Upper lobe of right lung (tissue), 1 donor: ENCODE measurements at places on chromosomes 3 and 15. TPM values are rescaled to one million over a fixed set of nuclear protein-coding genes. Genes with fewer than 3 reads are reported as not detected.

Gene B3GALNT1
- 17.6 TPM for total RNA-seq

Gene EPHB3
- 7.8 TPM for total RNA-seq

Gene NEDD4
- 18.4 TPM for total RNA-seq

Gene ZPLD1
- total RNA-seq, result not detected

Gene C15orf61
- total RNA-seq, result 7.4 TPM

DNA sequence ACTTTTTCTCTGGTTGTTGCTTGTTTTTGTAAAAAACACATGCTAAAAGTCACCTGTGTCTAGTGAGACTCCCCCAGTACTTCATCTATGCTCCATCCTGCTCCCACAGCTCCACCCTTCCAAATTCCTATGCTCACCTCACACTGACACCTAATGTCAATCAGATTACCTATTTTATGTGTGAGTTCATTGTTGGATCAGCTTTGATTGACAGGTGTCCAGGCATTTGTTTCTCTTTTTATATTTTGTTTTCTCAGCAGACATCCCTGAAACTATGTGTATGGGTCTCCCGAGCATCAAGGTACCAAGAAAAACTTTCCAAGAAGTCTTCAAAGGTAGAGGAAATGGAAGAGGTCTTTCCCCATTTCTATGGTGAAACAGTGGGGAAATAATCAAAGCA lies 13.4 kb downstream of the RFTN1 start:
- no peak for DNase-seq
- no peaks in the 10 kb centered on the region for H3K27me3 ChIP-seq
- H3K27ac ChIP-seq, result no peak overlapping the region
- peaks cover 6% of the 10 kb centered on the region for H3K36me3 ChIP-seq
- peaks cover 20% of the 10 kb centered on the region for H3K4me1 ChIP-seq

DNA sequence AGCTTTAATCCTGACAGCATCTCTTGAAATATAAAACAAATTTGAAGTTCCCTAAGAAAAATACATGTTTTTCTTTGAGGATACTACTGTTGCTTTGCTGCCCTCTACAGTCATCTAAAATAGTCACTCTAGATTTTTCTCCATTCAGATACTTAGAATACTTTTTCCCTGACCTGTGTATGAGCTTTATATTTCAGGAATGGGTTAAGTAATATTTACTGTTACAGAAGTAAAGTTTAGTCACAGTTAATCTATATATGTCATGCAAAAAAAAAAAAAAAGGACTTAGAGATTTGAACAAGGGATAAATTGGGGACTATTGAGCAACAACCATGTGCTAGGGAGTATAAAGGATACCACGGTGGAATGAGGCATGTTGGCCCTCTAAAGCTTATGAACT lies 8.8 kb downstream of the NECTIN3 start:
- no peak overlapping the region for H3K4me3 ChIP-seq
- H3K4me1 ChIP-seq, result peaks cover 8% of the 10 kb centered on the region
- DNase-seq, result no peak
- H3K27me3 ChIP-seq, result no peaks in the 10 kb centered on the region

GRCh38 chr15:60701261-60702019 lies 222.5 kb upstream of the ICE2 start:
- H3K4me3 ChIP-seq, result no peak overlapping the region
- DNase-seq, result no peak
- no peak overlapping the region for H3K27ac ChIP-seq
- no peaks in the 10 kb centered on the region for H3K36me3 ChIP-seq
- H3K27me3 ChIP-seq, result no peaks in the 10 kb centered on the region

- H3K27ac ChIP-seq, result no peak overlapping the region
- H3K4me1 ChIP-seq, result no peaks in the 10 kb centered on the region
- H3K27me3 ChIP-seq, result no peaks in the 10 kb centered on the region
- H3K4me3 ChIP-seq, result no peak overlapping the region
- no peaks in the 10 kb centered on the region for H3K36me3 ChIP-seq
These were observed 971 bp downstream of the C3orf22 start for GRCh38 chr3:126557761-126558160.

GRCh38 chr15:25846377-25846776 lies 16.8 kb downstream of the ATP10A start:
- H3K4me1 ChIP-seq, result peaks cover 33% of the 10 kb centered on the region
- H3K27me3 ChIP-seq, result no peaks in the 10 kb centered on the region
- H3K4me3 ChIP-seq, result no peak overlapping the region
- no peak for DNase-seq

GRCh38 chr3:117873249-117873600 lies 1161.4 kb downstream of the IGSF11 start:
- no peak overlapping the region for H3K27ac ChIP-seq
- no peaks in the 10 kb centered on the region for H3K27me3 ChIP-seq
- H3K4me1 ChIP-seq, result no peaks in the 10 kb centered on the region
- DNase-seq, result no peak
- no peak overlapping the region for H3K4me3 ChIP-seq
- H3K36me3 ChIP-seq, result no peaks in the 10 kb centered on the region

DNA sequence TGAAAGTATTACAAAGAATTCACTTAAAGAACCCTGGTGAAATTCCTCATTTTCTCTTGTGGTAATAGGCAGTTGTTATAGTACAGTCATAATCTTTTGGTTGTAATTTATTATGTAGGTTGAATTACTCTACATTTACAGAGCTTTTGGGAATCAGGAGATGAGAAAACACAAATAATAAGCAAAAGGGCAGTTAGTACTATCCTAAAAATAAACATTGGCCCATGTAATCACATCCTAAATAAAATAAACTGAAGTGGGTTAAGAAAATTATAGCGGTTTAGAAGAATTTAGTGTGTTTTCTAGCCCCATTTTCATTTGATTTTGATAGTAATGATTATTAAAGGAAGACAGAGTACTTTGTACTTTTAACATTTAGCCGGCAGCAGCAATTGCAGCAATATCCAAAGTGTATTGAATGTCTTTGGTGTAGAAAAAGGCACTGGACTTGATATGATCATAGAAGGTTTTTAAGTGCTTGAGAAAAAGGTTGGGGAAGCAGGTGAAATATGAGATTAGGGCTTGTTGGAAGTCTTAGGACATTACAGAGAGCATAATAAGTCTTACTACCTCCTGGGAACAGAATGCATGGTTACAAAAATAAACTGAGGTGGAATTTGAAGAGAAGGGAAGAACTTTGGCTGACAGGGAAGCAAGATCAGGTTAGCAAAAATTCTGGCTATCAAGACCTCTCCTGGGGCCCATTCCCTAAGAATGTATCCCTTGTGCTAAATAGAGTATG lies 79.9 kb downstream of the MBNL1 start:
- H3K27ac ChIP-seq, result no peak overlapping the region
- peaks cover 11% of the 10 kb centered on the region for H3K36me3 ChIP-seq
- no peaks in the 10 kb centered on the region for H3K27me3 ChIP-seq
- no peak for DNase-seq
- no peak overlapping the region for H3K4me3 ChIP-seq
- peaks cover 33% of the 10 kb centered on the region for H3K4me1 ChIP-seq

DNA sequence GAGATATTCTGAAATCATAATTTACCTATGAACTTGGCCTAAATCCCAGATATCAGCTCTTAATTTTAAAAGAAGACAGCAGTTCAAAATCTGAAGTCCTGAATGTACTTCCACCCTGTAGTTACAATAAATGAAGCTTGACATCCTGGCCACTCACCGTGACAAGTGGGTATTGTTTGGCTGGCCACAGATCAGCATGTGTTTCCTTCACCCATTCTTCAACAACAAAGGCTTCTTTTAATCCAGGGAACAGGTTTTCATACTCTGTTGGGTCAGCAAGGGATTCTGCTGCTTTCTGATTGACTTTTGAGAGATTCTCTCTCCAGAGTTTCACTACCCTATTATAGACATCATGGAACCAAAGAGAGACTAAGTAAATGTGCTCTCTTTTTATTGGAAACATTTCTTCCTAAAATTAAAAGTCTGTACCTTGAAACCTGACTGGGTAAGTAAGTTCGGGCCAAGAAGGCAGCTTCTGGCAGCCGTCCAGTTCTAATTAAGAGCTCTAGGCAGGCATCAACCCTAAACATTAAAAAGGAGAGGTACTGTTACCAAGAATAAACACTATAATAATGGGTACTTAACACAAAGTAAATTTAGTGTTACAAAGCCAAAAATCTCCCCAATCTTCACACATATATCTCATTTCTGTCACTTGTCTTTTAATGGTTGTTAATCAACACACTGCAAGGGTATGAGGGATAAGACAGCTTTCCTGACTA lies 15.2 kb downstream of the MRPS22 start:
- no peak for DNase-seq
- no peak overlapping the region for H3K27ac ChIP-seq
- H3K36me3 ChIP-seq, result peaks cover 100% of the 10 kb centered on the region
- H3K4me1 ChIP-seq, result no peaks in the 10 kb centered on the region
- no peaks in the 10 kb centered on the region for H3K27me3 ChIP-seq
- H3K4me3 ChIP-seq, result no peak overlapping the region

DNA sequence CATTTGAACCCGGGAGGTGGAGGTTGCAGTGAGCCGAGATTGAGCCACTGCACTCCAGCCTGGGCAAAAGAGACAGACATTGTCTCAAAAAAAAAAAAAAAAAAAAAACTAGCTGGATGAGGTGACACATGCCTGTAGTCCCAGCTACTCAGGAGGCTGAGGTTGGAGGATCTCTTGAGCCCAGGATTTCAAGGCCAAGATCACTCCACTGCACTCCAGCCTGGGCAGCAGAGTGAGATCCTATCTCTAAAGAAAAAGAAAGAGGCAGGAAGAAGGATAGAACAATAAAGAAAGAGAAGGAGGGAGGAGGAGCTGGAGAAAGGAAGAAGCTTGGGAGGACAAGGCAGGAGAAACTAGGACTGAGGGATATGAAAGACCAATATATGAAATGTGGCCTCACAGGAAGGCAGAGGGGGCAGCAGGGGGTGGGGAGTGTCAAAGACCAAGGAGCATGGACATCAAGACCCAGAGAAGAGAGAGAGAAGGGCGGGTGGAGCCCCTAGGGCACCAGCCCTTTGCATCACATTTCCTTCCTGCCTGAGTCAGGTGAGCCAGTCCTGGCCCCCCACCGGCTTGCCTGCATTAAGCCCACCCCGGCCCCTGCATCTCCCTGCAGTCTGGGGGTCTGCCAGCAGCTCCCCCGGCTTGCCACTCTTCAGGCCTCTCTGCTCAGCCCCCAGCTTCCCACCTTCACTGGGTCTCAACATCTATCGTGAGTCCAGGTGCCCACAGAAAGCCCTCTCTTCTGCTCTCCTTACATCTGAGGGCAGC lies 11.5 kb downstream of the IGDCC3 start:
- H3K4me3 ChIP-seq, result no peak overlapping the region
- DNase-seq, result peak; percentile 30
- no peaks in the 10 kb centered on the region for H3K4me1 ChIP-seq
- H3K36me3 ChIP-seq, result no peaks in the 10 kb centered on the region
- peaks cover 4% of the 10 kb centered on the region for H3K27me3 ChIP-seq

DNA sequence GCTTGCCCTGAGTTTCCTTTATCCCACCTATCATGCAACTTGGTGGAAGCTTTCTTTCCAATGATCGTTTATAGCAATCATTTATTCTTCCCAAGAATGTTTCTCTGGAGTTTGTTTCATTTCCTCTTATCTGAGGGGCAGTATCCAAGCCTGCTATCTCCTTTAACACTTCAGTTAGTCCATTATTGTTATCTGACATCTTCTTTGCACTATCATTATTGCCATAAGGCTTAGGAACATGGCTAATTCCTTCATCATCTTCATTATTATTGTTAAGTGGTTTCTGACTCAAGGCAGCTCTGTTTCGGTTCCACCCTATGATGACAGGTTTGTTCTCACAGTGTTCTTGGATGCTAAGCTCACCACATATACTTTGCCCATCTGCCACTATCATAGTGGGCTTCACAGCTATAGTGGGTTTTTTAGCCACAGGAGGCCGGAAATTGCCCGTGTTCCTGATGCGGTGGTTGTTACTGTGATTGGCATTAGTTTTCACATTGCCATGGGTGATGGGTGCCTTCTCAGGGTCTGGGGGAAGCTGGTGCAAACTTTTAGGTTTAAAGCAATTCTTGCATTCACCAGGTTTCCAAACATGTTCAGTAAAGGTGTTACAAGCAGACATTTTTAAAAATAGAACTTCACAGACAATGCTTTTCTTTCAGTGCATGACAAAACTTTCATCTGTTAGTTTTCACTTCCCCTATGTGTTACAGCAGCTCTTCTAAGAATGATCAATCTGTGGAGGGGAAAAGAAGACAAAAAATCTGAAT lies 110.6 kb upstream of the TSPAN3 start:
- no peak overlapping the region for H3K27ac ChIP-seq
- DNase-seq, result no peak
- H3K4me1 ChIP-seq, result peaks cover 4% of the 10 kb centered on the region
- H3K4me3 ChIP-seq, result no peak overlapping the region
- H3K27me3 ChIP-seq, result no peaks in the 10 kb centered on the region

GRCh38 chr15:70767667-70768066 lies 4.3 kb upstream of the UACA start:
- DNase-seq, result no peak
- H3K4me3 ChIP-seq, result no peak overlapping the region
- H3K27ac ChIP-seq, result peak overlapping the region; percentile 24
- H3K36me3 ChIP-seq, result no peaks in the 10 kb centered on the region
- H3K27me3 ChIP-seq, result peaks cover 4% of the 10 kb centered on the region
- peaks cover 12% of the 10 kb centered on the region for H3K4me1 ChIP-seq

GRCh38 chr3:9021271-9022009 lies 58.2 kb upstream of the RAD18 start:
- H3K27me3 ChIP-seq, result no peaks in the 10 kb centered on the region
- no peaks in the 10 kb centered on the region for H3K4me1 ChIP-seq
- no peak for DNase-seq
- H3K27ac ChIP-seq, result no peak overlapping the region
- H3K36me3 ChIP-seq, result no peaks in the 10 kb centered on the region

DNA sequence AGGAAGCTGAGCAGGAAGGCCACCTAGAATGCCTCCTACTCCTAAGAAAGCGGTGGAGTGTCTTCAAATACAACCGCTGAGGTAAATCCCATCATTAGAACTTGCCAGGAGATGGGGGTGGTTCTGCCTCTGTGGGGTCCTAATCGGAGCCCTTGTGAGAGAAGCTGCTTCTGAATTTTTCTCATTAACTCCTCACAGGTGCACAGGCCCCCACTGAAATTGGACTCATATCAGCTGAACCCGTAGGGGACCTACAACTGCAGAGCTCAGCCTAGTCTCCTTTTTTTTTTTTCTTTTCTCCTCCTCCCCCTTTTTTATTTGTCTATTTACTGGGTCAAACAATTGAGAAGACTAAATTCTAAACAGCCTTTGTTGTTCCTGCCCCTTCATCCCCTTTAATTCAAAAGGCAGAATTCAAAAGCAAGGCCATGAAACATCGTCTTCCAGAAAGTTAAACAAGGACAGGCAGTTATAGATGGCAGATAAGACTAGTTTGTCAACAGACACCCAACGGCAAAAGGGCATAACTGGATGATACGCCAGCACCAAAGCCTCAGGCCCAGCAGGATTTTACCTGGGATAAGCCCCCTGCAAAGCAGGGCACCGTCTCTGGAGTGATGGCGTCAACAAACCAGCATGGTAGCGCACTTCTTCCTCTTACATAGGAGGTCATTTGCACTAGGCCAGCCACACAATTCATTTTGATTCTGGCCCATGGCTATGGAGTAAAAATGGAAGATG lies 213.7 kb upstream of the HES1 start:
- H3K4me3 ChIP-seq, result no peak overlapping the region
- no peaks in the 10 kb centered on the region for H3K27me3 ChIP-seq
- no peak for DNase-seq
- no peaks in the 10 kb centered on the region for H3K36me3 ChIP-seq
- H3K4me1 ChIP-seq, result no peaks in the 10 kb centered on the region
- no peak overlapping the region for H3K27ac ChIP-seq

GRCh38 chr3:66797889-66798560 lies 200.1 kb upstream of the KBTBD8 start:
- H3K27me3 ChIP-seq, result no peaks in the 10 kb centered on the region
- H3K4me3 ChIP-seq, result peak overlapping the region; percentile 29
- no peaks in the 10 kb centered on the region for H3K4me1 ChIP-seq
- no peaks in the 10 kb centered on the region for H3K36me3 ChIP-seq
